ENCODE measurements at places on chromosomes 3 and 15. TPM values are rescaled to one million over a fixed set of nuclear protein-coding genes. Genes with fewer than 3 reads are reported as not detected.
A peak's percentile ranks its signal among the peaks of the same experiment; 100 is the strongest.

GRCh38 chr3:188401244-188401993 is 247.5 kb downstream of the LPP start:
- DNase-seq, result no peak

DNA sequence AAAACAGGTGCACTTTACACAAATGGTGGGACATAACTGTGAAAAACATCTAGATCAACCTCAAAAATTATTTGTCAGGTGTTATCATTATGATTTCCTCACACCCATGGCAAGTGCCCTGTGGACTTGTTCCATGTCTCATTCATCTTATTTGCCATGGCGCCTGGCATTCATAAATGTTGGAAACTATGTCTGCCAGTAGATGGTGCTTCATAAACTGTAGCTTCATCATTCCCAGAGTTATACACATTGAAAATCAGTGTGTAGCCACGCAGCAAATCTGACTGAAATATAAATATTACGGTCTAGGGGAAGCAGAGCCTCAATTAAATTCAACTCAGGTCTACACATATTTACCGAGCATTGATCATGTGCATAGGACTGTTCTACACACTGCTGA is 90.7 kb downstream of the IMPG2 start:
- no peak for DNase-seq

- peak; percentile 48 for DNase-seq
Measured at GRCh38 chr3:11445883-11446282, 173.7 kb downstream of the ATG7 start.

- no peak for DNase-seq
Measured at GRCh38 chr3:124761935-124762660, 31.8 kb downstream of the UMPS start.

Gene CHRNA3
- total RNA-seq, result not detected

Gene OSTN
- not detected for total RNA-seq

GRCh38 chr3:171883257-171883892 is 40.2 kb downstream of the TMEM212 start:
- DNase-seq, result no peak

GRCh38 chr3:126344380-126345041 is 12.7 kb downstream of the KLF15 start:
- DNase-seq, result no peak

DNA sequence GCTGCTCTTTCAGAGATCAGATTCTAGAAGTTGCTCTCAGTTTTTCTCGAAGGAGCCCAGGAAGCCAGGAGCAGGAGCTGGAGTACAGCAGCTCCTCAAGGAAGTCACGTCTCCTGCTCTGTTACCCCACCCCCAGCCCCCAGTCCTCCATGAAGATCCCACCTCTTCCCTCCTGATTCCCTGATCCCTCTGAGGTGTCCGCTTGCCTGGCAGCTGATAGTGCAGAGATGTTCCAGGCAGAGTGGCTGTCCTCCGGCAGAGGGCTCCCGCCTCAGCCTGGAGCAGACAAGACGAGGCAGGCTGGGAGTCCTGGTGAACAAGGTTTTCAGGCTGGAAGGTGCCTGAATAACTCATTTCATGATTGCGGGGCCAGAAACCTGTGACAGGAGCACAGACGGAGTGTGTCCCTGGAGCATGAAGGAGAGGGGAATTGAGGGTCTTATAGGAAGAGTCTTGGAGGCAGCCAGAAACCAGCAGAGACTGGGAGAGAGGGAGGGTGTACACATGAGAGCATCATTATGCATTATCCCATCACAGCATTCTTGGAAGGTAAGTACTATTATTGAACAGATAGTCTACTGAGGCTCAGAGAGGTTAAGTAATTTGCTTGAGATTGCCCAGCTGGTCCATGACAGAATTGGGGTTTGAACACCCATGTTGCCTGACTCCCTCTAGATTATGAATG is 1.2 kb downstream of the HRH1 start:
- DNase-seq, result peak; percentile 75

Gene HGD
- total RNA-seq, result not detected

Gene ILDR1
- total RNA-seq, result not detected

GRCh38 chr3:7249493-7250076 is 388.7 kb downstream of the GRM7 start:
- DNase-seq, result no peak

Gene HLTF
- 39.6 TPM for total RNA-seq

DNA sequence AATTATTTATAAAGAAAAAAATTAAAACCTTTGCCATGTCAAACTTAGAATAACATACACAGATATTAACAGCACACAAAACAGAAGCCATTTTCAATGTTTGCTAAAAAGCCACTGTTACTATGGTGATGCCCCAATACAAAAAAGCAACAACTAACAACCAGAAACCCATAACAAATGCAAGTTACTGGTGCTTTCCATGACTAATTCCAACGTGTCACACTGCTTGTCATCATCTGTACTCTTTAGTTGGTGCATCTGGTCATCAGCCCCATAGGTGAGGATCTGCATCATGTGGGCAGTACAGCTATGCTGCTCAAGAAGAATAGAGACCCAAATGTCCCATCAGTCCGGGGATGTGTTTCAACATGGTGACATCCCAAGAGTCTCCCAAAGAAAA is 52.8 kb downstream of the ATP8B4 start:
- DNase-seq, result no peak

DNA sequence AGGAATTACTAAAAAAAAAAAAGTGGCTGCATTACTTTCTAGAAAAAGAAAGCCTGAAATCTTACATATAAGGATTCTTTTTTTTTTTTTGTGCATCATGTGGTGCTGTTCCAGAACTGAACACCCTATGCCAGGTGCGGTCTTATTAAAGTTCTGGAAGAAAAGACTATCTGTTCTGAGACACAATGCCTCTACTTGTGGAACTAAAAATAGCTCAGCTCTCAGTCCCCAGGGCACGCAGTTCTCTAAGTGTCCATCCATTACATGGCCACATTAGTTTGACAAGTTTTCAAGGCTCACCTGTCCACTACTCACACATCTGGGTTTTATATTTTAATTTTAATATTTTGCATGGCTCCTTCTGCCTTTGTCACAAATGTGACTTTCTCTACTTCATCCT is 126.6 kb upstream of the ADAMTS9 start:
- DNase-seq, result no peak

Gene DNAJA4
- not detected for total RNA-seq

Gene CADPS
- 0.07 TPM for total RNA-seq

Gene LIPC
- not detected for total RNA-seq

GRCh38 chr3:109899925-109900324 is 562.6 kb upstream of the DPPA4 start:
- DNase-seq, result no peak

DNA sequence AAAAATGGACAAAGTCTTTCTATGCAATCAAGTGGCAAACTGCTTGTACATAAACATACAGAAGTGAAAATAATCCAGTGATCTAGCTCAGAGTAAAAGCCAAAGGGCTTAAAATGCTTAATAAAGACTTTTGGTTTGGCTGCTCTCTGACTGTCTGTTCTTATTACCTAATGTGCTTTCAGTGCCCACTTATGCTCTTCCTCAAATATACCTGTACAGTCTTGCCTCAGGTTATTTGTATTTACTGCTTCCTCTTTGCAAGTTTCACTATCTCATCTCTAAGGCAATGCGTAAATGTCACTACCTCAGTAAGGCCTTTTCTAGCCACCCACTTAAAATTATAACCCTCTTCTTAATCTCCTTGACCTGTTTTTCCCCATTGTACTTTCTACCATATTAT is 171.8 kb downstream of the EPHA6 start:
- DNase-seq, result no peak

GRCh38 chr3:15754047-15754446 is 43.7 kb downstream of the ANKRD28 start:
- peak; percentile 19 for DNase-seq

Gene TRPC1
- 2.3 TPM for total RNA-seq

Gene DZIP1L
- total RNA-seq, result 14.9 TPM

GRCh38 chr3:23497156-23497555 is 294.0 kb downstream of the UBE2E2 start:
- no peak for DNase-seq

GRCh38 chr3:73718326-73719110 is 93.8 kb upstream of the PDZRN3 start:
- no peak for DNase-seq

- DNase-seq, result no peak
Measured at GRCh38 chr3:110393941-110394340, 677.7 kb upstream of the NECTIN3 start.

DNA sequence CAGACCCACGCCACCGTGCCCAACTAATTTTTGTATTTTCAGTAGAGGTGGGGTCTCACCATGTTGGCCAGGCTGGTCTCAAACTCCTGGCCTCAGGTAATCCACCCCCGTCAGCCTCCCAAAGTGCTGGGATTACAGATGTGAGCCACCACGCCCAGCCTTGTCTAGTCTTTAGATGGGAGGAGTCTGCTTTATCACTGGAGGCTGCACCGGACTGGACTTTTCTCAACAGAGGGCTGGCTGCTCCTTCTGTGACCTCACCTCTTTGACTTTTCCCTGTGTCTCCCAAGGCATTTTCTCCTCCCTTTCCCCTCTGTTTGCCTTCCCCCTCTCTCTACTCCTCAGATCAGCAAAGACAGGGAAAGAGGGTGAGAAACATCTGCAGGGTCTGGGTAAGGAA is 28.5 kb downstream of the SLCO2A1 start:
- DNase-seq, result no peak

Gene CYP1A1
- 15.7 TPM for total RNA-seq

Gene OCA2
- total RNA-seq, result not detected

GRCh38 chr3:190303884-190304283 is 18.4 kb downstream of the CLDN1 start:
- no peak for DNase-seq

DNA sequence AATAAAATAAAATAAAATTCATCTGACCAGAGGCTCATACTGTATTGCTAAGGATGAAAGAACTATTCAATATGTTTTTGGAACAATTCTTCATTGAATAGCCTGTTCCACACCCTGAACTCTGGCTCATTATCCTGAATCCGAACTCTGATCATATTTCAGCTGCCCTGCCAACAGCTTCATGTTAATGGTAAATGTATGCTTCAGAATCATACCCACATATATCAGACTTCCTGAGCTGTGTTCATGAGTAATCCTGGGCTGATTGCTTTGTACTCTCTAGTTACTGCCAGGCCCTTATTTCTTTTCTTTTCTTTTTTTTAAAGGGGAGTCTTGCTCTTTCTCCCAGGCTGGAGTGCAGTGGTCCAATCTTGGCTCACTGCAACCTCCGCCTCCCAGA is 11.8 kb downstream of the INO80 start:
- DNase-seq, result peak; percentile 67

GRCh38 chr3:192091831-192092230 is 630.9 kb downstream of the PYDC2 start:
- no peak for DNase-seq

GRCh38 chr3:131031660-131032059 is 5.0 kb downstream of the NEK11 start:
- DNase-seq, result no peak

DNA sequence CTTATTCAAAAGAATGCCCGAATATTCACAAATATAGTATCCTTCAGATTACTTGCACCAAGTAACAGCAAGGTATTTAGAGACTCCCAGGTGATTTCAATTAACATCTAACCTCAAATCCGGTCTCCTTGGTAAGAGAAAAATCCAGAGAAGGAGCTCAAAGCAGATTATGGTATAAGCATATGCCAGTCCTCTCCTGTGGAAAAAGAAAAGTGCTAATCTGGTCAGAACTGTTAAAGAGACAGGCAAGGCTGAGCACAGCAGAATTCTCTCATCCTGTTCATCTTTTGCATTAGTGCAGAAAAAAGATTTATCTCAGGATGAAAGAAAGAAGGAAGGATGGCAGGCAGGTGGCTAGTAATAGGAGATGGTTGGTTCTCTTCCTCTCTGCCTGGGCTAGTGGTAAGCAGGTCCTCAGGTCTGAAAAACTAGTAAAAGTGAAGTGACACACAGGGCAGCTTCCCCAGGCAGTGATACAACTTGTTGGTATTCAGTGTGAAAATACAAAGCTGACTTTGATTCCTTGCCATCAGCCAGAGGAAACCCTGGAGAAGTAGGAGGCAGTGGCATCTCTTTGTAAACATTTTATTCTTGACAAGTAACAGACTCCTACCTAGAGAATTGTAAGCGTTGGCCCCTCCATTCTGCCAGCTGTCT is 14.2 kb downstream of the ATXN7 start:
- DNase-seq, result peak; percentile 1
